Temporal lobe (tissue), 4 donors: ENCODE measurements at places on chromosomes 1 and 21. TPM values are rescaled to one million over a fixed set of nuclear protein-coding genes. Genes with fewer than 3 reads are reported as not detected.

The HPCAL4 gene
- 51.4 TPM for total RNA-seq

The FCAMR gene
- not detected for total RNA-seq

The CXADR gene
- total RNA-seq = 255 TPM

The SLC44A3 gene
- total RNA-seq = 1.7 TPM

The TFF3 gene
- not detected for total RNA-seq

The GJA9 gene
- not detected for total RNA-seq

The OR4F16 gene
- total RNA-seq = not detected

The CHODL gene
- 2.0 TPM for total RNA-seq

The GAS5 gene
- 381 TPM for total RNA-seq

The TMED5 gene
- total RNA-seq = 34.4 TPM

The LCK gene
- not detected for total RNA-seq

The LINGO4 gene
- not detected for total RNA-seq

The RSPH1 gene
- 0.98 TPM for total RNA-seq

The BMP8B gene
- 0.49 TPM for total RNA-seq

The LCE1D gene
- total RNA-seq = not detected

The OPTC gene
- not detected for total RNA-seq

The OVAAL gene
- total RNA-seq = not detected

The TDRD10 gene
- total RNA-seq = 0.49 TPM

The LDLRAD1 gene
- not detected for total RNA-seq

The UMODL1 gene
- total RNA-seq = not detected

The FALEC gene
- not detected for total RNA-seq

The NKAIN1 gene
- total RNA-seq = 27.0 TPM

The TNFRSF14 gene
- 0.98 TPM for total RNA-seq

The HEYL gene
- 0.98 TPM for total RNA-seq

The BARHL2 gene
- total RNA-seq = not detected

The SPRR2B gene
- total RNA-seq = not detected

The CFAP107 gene
- total RNA-seq = not detected

The WNT2B gene
- total RNA-seq = 1.5 TPM

The SLC30A1 gene
- 21.6 TPM for total RNA-seq

The LYPD8 gene
- total RNA-seq = not detected

The MROH9 gene
- not detected for total RNA-seq

The MYCL gene
- total RNA-seq = 7.4 TPM

The C1orf94 gene
- total RNA-seq = 0.25 TPM

The S100A7A gene
- not detected for total RNA-seq

The CASQ1 gene
- total RNA-seq = 7.6 TPM

The MFAP2 gene
- total RNA-seq = 5.9 TPM

The ARPC5 gene
- 66.4 TPM for total RNA-seq

The POU3F1 gene
- total RNA-seq = 6.1 TPM

The LMX1A gene
- not detected for total RNA-seq

The C2CD4D gene
- total RNA-seq = not detected

The PPP1R8 gene
- 38.8 TPM for total RNA-seq

The FCGR2B gene
- 0.25 TPM for total RNA-seq

The B3GALT2 gene
- total RNA-seq = 71.5 TPM

The GNL2 gene
- total RNA-seq = 29.0 TPM

The MR1 gene
- total RNA-seq = 0.49 TPM

The CELSR2 gene
- total RNA-seq = 46.5 TPM
